ENCODE measurements at places on chromosomes 6 and 20.

DNA sequence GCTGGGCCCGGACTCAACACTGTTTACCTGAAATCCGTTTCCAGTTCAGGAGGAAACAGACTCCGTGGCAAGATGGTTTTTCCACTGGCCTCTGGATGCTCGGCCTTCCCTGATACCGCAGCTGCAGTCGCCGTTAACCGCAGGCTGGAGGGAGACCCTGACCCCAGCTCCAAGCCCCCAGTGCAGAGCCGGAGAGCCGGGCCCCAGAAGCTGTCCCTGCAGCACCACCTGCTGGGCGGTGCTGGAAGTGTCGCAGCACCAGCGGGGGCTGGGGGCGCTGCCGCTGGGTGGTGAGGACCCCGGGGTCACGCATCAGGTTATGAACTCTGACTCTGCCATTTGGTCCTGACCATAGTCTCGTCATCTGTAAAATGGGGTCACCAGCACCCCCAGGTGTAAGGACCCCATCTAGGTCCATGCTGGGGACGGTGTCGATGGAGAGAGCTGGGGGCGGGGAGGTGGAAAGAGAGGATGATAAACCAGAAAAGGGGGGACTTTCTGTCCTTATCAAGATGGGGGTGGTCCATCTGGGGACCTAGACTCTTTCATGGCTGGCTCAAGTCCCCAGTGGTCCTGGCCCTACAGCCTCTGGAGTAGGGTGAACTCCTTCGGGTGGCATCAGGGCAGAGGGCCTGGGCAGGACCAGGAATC lies 20.8 kb upstream of the CHRNA4 start:
- no peak for DNase-seq

- DNase-seq = no peak
Measured at GRCh38 chr6:48183178-48183577, 72.2 kb upstream of the PTCHD4 start.

- DNase-seq = no peak
Measured at GRCh38 chr6:32839356-32839755, 817 bp upstream of the TAP2 start.

DNA sequence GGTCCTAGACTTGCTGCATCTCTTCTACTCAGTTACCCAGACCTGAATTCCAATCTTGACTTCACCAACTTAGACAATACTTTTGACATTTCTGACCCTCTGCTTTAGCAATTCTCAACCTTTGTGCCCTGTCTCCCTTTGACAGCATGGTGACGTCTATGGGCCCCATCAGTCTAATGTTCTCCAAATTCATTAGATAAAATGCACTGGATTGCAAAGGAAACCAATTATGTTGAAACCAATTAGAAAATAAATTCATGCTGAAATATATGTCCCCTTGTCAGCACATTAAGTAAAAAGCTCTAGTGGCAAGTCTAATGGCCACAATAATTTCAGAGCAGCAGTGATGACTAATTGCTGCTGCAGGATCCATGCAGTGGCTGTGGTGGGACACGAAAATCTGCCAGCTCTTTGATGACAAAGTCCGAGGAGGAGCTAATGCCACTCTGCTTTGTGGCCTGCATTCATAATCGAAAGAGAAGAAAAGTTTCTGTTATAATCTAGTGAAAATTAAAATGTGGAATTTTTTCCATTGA lies 64.0 kb downstream of the BFSP1 start:
- DNase-seq = no peak

DNA sequence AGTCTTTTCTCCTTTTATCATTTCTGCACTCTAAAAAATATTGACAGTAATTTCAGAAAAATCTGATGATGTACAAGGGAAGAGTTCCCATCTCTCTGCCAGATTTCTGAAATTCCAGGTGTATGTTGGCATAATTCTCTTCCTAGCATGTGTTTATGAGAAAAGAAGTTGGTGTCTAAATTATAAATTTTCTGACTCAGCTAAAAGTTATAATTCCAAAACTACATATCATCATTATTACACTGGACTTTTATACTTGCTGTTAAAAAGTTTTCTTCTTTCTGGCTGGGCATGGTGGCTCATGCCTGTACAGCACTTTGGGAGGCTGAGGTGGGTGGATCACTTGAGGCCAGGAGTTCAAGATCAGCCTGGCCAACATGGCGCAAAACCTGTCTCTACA lies 135.7 kb upstream of the SAMD5 start:
- DNase-seq = no peak

DNA sequence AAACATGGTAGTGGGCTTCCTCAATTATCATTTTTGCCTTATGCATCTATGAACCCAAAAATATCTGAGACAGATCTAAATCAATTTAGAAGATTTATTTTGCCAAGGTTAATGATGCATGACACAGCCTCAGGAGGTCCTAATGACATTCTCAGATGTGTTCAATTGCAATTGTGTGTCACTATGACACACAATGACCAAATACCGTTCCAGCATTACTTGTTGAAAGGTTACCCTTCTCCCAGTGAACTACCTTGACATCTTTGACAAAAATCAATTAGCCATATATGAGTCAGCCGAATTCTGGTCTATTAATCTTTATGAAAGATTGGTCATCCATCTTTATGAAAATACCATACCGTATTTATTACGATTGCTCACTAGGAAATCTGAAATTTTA lies 592.5 kb upstream of the GJE1 start:
- no peak for DNase-seq

GRCh38 chr6:168242111-168242939 lies 77.3 kb downstream of the DACT2 start:
- no peak for DNase-seq

DNA sequence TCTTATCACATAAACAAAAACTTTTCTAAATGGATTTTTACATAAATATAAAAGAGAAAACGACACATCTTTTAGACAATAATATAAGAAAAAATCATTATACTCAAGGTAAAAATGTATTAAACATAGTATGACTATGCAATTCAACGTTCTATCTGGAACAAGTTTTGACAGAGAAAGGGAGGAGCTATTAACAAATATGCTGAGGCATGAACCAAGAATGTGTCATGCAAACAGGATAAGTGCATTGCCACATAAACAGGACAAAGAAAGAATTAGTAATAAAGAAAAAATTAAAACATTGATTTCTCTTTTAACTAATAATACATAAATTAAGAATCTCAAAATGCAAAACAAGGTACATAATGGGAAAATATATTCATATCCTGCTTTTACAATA lies 1353.4 kb upstream of the GJE1 start:
- no peak for DNase-seq

DNA sequence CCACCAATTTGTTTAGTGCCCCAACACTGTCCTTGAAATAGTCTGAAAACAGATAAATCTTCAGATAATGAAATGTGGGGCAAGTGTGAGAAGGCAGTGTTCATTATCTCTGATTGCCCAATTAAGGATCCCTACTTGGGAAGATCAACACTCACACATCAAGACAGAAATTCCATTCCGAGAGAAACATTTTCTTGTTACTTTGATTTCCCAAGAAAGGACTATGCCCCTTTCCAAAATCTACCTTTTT lies 16.2 kb downstream of the HMGN4 start:
- no peak for DNase-seq

DNA sequence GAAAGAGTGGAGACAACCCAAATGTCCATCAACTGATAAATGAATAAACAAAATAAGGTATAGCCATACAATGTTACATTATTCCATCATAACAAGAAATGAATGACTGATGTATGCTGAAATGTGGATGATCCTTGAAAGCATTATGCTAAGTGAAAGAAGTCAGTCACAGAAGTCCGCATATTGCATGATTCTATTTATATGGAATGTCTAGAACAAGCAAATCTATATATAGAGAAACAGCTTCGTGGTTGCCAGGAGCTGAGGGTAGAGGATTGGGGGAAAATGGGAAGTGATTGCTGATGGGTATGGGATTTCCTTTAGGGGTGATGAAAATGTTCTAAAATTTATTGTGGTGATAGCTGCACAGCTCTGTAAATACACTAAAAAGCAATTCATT lies 196.8 kb downstream of the ATXN1 start:
- no peak for DNase-seq

- no peak for DNase-seq
Measured at GRCh38 chr6:68372991-68373390, 262.1 kb upstream of the ADGRB3 start.

- no peak for DNase-seq
Measured at GRCh38 chr6:13432526-13433184, 54.7 kb downstream of the GFOD1 start.

GRCh38 chr6:15935661-15936060 lies 193.2 kb upstream of the MYLIP start:
- DNase-seq = no peak

DNA sequence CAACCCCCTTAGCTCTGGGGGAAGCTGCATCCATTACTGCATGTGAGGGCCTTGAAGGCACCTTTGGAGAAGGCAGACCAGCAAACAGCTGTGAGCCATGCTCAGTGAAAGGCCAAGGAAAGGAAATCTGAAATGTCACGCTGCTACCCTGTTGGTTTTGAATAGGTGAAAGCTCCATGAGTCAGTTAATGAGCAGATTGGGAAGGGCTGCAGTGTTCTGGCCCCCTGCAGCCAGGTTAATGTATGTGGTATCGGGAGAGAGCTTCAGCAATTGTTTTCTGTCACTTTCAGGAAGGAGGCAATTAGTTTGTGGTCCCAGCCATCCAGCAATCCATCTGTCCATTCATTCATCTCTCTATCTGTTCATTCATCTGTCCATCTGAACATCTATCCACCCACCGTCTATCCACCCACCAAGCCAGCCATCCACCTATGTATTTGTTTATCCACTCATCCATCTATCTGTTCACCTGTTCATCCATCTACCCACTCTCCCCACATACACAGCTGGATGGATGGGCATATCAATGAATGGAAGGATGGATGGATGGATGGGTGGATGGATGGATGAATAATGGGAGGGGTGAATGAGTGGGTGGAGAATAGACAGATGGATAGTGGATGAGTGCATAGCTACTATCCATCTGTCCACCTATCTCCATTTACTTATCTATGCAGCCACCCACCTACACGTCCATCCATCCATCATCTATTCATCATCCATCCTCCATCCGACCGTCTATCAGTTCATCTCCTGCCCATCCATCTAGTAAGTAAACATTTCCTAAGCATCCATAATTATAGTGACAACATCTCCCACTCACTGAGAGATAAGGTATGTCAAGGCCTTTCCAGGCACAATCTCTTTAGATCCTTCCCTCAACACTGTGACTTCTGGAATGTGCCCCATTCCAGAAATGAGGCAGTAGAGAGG lies 16.0 kb downstream of the PCK1 start:
- DNase-seq = no peak

GRCh38 chr6:52053038-52053695 lies 34.2 kb downstream of the PKHD1 start:
- DNase-seq = no peak

- no peak for DNase-seq
Measured at GRCh38 chr6:44701038-44701636, 313.6 kb downstream of the CDC5L start.

DNA sequence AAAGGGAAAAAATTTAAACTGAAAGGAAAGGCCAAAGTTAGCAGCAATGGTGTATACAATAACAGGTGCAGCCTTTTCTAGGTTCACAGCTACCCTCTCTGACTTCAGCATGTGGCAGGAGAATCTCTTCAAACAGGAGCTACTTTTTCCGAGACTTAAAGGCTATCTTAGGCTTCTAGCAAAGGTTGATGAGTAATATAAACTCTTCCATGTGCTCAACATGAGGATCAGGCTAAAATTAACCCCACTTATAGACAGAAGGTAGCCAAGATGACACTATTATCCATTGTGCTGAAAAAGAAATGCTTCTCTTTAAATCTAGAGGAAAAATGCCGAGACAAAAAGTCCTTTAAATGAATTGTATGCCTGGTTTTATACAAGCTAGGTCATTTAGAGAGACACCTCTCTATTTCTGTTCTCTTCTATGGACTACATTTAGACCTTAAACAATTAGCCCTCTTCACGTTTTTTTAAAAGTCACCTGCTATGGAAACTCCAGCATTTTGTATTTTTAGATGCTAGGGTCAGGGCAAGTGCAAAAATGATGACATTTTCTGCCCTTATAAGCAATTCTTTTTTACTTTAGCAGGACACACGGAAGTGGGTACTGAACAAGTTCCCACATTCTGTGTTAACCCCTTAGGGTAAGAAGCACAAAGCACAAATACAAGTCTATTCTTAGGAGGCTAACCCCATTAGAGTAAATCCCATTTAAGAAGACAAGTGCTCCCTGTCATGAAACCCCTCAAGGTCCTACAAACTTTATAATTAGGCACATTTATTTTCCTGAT lies 216.8 kb upstream of the CITED2 start:
- no peak for DNase-seq

- no peak for DNase-seq
Measured at GRCh38 chr6:35078896-35079295, 62.2 kb downstream of the TCP11 start.

- no peak for DNase-seq
Measured at GRCh38 chr20:2761885-2762284, 38.5 kb downstream of the CPXM1 start.

DNA sequence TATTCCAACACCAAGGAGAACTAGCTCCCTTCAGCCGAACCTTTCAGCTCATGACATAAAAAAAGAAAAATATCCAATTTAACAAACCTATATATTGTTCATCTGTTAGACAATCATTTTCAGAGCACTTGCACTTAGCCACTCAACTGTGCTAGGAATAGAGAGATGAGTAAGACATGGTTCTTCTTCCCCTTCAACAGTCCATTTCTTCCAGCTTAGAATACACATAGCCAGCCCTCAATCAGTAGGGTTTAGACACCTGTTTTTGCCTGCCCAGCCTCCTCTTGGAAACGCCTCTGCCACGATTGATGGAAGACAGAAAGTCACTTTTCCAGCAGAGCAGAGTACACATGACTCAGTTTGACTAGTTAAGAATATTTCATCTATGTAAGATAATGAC lies 21.8 kb downstream of the ADNP start:
- no peak for DNase-seq

GRCh38 chr20:51579137-51579536 lies 36.6 kb upstream of the NFATC2 start:
- peak; percentile 3 for DNase-seq

- DNase-seq = peak; percentile 20
Measured at GRCh38 chr6:45192556-45192955, 135.6 kb upstream of the RUNX2 start.

DNA sequence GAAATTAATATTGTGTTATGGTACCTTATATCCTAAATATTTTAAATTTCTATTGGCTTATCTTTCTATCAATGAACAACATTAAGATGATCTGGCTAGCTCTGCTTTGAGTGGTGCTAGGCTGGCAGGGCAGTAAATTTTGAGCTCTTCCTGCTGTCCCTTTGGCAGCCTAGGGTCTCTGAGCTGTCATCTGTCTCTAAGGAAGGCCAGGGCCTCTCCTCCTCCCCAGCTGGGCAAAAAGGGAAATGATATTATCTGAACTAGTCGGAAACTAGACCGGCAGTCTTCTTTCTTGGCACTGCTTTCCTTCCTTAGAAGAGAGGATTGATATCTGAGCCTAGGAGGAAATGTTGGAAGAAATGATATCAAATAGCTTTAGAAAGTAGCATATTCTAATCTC lies 176.7 kb upstream of the BTBD3 start:
- no peak for DNase-seq

GRCh38 chr6:125245523-125246264 lies 56.1 kb downstream of the HDDC2 start:
- no peak for DNase-seq

Measured in ACHN (cell line).